ENCODE measurements at places on chromosomes 4 and X. TPM values are rescaled to one million over a fixed set of nuclear protein-coding genes. Genes with fewer than 3 reads are reported as not detected.

- no peak for DNase-seq
Measured at GRCh38 chr4:13599159-13599558, 28.4 kb downstream of the BOD1L1 start.

- no peak for DNase-seq
Measured at GRCh38 chr4:182743815-182744214, 173.4 kb downstream of the DCTD start.

DNA sequence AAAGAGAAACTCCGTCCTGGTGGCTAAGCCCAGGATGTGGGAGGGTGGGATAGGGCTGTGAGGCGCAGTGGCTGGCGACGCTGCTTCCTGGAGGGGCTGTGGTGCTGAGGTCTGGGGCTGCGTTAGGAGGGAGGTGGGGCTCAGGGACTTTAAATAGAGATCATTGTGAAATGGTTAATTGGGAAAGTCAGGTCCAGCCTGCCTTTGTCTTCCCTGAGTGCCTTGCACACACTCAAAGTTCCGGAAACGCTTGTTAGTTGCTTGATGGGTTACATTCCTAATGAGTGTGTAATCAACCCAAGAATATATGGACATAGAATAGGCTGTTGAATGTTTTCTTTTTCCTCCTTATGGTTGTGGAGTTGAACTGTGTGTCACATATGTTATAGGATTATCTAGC lies 55.7 kb upstream of the CLDN34 start:
- DNase-seq, result peak; percentile 80

GRCh38 chr4:177301126-177301639 lies 8.5 kb upstream of the NEIL3 start:
- DNase-seq, result no peak

TBC1D9 gene
- 16.9 TPM for total RNA-seq
